ENCODE measurements at places on chromosomes 12 and 14. TPM values are rescaled to one million over a fixed set of nuclear protein-coding genes. Genes with fewer than 3 reads are reported as not detected.

- H3K36me3 ChIP-seq, result no peaks in the 10 kb centered on the region
- no peak for DNase-seq
- H3K27ac ChIP-seq, result no peak overlapping the region
Measured at GRCh38 chr12:39145175-39145999, 240.0 kb upstream of the CPNE8 start.

DNA sequence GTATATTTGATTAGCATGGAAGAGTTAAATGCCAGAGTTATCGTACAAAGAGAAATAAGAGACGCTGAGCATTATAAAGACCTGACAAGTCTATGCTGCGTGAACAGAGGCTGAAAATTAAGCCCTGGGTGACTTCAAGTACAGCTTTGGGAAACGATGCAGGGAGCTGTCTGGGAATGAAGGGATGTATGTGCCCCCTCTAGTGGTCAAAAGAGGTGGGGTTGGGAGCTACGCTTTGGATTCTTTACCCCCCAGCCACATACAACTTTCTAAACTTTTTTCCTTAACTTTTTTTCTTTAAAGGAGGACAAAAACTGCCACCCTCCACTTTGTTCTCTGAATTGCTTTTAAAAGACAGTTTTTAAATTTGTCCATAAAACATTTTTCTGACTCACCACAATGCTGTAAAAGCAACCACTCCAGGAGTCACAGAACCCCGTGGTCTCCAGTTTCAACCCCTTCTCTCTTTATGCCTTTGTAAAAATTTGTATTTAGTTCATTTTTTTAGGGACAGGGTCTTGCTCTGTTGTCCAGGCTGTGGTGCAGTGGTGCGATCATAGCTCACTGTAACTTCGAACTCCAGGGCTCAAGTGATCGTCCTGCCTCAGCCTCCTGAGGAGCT lies 59.4 kb downstream of the ZNF664 start:
- peaks cover 43% of the 10 kb centered on the region for H3K4me1 ChIP-seq
- DNase-seq, result no peak
- H3K4me3 ChIP-seq, result no peak overlapping the region

GRCh38 chr14:44168566-44168965 lies 338.5 kb downstream of the FSCB start:
- no peak overlapping the region for H3K4me3 ChIP-seq
- H3K4me1 ChIP-seq, result no peaks in the 10 kb centered on the region
- no peak for DNase-seq
- H3K36me3 ChIP-seq, result no peaks in the 10 kb centered on the region

DNA sequence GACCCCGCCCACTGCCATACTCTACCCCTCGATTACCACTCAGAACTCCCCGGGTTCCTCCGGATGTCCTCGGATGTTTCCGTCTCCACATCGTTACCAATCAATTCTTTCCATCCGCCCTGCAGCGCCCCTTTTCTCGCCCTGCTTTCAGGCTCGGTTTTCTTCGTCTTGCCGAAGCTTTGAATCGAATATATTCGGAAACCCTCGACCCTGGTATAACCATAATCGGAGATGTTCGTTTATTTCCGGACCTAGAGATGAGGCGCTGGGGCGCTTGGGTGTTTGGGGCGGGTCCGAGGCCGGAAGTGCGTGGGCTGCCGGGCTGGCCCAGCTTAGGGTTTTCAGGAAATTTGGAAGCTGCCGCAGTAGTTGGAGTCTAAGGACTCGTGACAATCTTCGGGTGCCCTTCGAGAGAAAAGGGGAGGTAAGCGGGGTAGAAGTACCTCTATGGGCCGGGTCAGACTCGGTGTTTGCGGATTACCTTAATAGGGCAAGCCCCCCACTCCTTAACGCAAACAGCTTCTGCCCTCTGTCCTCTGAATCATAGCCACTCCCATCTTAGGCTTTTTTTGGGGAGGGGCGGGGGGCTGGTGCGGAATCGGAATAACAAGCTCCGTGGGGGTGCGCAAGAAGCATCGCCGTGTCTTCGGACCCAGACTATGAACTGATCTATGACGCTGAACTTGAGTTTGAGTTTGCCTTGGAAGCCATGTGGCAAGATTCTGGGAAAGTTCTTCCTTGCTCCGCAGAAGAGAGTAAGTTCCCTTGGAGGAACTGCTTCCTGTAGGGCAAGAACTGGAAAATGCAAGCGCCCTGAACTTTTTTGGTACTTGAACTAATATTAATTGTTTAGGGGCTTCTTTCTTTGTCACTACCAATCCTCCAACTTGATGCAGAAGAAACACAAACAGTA lies at the start of gene C14orf119:
Gene C14orf119 (plus strand): TSS at position 310 of the 913 bp plus-strand sequence. CDS start 2,154 bp downstream, outside the sequence.
- H3K27ac ChIP-seq, result no peak within 1 kb of the TSS
- H3K4me3 ChIP-seq, result no peak within 1 kb of the TSS
- no peaks in the 10 kb centered on the region for H3K27me3 ChIP-seq
- DNase-seq, result peak; percentile 99
- H3K36me3 ChIP-seq, result peaks cover 23% of the 10 kb centered on the region

- no peaks in the 10 kb centered on the region for H3K4me1 ChIP-seq
- H3K27ac ChIP-seq, result no peak overlapping the region
- no peak for DNase-seq
- H3K36me3 ChIP-seq, result no peaks in the 10 kb centered on the region
Measured at GRCh38 chr14:33016613-33017012, 77.9 kb downstream of the NPAS3 start.

DNA sequence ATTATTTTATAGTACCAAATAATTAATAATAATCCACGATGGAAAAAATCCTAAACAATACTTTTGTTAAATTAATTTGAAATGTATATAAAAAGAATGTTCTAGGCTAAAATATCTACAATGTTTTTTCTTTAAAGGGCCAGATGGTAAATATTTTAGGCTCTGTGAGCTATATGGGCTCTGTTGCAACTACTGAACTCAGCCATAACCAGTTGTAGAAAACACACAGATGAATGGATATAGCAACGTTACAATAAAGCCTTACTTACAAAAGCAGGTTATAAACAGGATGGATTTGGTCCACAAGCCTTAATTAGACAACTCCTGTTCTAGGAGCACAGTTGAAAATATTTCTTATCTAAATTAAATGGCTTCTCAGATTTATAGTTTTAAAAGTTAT lies 245.2 kb downstream of the KCNC2 start:
- H3K4me1 ChIP-seq, result peaks cover 4% of the 10 kb centered on the region
- no peaks in the 10 kb centered on the region for H3K36me3 ChIP-seq
- no peak for DNase-seq

The LPAR5 gene
- total RNA-seq, result 2.7 TPM

The IL25 gene
- total RNA-seq, result not detected

The TMEM233 gene
- not detected for total RNA-seq

DNA sequence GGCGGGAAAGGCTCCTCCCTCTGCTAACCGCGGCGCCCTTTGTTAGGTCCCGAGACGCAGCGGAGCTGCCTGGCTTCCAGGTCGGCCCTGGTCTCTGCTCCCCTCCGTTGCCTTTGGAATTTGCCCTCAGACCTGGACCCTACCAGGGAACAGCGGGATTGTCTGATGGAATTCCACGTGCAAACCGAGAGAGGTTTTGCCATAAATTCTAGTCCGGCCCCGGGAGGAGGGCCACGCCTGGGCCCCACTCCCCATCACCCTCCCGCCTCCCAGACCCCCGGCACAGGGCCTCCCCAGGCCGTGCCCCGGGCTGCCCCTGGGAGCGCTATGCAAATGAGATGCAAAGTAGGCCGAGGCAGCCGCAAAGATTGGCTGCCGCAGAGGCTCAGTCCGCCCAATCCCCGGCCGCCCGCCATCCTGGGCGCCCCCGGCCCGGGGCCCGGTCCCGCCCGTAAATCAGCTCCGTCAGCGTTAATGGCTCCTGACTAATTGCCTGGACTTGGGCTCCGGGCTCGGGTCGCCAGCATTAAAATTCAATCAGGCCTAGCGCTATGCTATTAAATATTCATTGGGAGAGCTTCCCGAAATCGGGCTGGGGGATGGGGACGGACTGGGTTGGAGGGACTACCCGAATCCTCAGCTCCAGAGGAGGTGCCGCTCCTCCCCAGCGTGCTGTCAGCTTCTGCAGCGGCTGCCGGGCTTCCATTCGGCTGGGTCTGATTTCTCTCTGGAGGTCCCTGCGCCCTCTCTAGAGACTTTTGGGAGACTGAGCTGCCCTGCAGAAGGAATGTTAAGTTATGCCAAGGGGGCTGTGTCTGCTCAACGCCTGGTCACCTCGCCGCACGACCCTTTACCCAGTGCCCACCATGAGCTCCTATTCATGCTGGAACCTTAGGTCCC lies 15.7 kb upstream of the FIGNL2 start:
- H3K4me3 ChIP-seq, result peak overlapping the region; percentile 79
- H3K27ac ChIP-seq, result peak overlapping the region; percentile 62
- peaks cover 38% of the 10 kb centered on the region for H3K4me1 ChIP-seq
- no peaks in the 10 kb centered on the region for H3K36me3 ChIP-seq

GRCh38 chr12:52004042-52004648 lies 2.6 kb upstream of the TAMALIN start:
- peaks cover 33% of the 10 kb centered on the region for H3K4me1 ChIP-seq
- DNase-seq, result no peak
- no peak overlapping the region for H3K4me3 ChIP-seq
- H3K36me3 ChIP-seq, result peaks cover 13% of the 10 kb centered on the region
- H3K27me3 ChIP-seq, result peaks cover 37% of the 10 kb centered on the region
- peak overlapping the region; percentile 21 for H3K27ac ChIP-seq

The TXNDC16 gene
- 6.3 TPM for total RNA-seq

DNA sequence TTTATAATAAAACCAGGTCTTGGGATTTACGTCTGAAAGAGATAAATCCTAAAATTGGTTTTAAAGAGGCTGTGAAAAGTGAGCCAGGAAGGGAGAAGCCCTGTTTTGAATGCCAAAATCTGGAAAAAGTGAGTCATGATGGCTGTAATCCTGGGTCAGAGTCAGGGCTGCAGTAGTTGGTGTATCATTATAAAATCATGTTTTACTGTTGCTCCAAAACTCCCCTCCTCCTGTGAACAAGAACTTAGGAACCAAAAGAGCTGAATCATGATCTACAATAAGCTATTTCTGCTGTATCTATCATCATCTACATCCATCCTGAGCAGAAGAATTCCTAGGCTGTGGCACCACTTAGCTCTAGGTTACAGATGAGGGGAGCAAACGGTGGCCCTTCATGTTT lies 79.3 kb downstream of the LMO3 start:
- H3K27ac ChIP-seq, result no peak overlapping the region
- no peak overlapping the region for H3K4me3 ChIP-seq
- no peak for DNase-seq

The PLEKHH1 gene
- 40.0 TPM for total RNA-seq

GRCh38 chr14:102505775-102506625 lies 3.6 kb downstream of the ANKRD9 start:
- H3K4me3 ChIP-seq, result no peak overlapping the region
- DNase-seq, result no peak
- no peaks in the 10 kb centered on the region for H3K27me3 ChIP-seq
- H3K4me1 ChIP-seq, result peaks cover 15% of the 10 kb centered on the region
- H3K36me3 ChIP-seq, result peaks cover 4% of the 10 kb centered on the region

GRCh38 chr12:76470028-76470939 lies 89.3 kb downstream of the OSBPL8 start:
- H3K36me3 ChIP-seq, result peaks cover 7% of the 10 kb centered on the region
- DNase-seq, result no peak
- H3K4me1 ChIP-seq, result peaks cover 3% of the 10 kb centered on the region
- H3K27ac ChIP-seq, result no peak overlapping the region
- H3K27me3 ChIP-seq, result no peaks in the 10 kb centered on the region
- no peak overlapping the region for H3K4me3 ChIP-seq

DNA sequence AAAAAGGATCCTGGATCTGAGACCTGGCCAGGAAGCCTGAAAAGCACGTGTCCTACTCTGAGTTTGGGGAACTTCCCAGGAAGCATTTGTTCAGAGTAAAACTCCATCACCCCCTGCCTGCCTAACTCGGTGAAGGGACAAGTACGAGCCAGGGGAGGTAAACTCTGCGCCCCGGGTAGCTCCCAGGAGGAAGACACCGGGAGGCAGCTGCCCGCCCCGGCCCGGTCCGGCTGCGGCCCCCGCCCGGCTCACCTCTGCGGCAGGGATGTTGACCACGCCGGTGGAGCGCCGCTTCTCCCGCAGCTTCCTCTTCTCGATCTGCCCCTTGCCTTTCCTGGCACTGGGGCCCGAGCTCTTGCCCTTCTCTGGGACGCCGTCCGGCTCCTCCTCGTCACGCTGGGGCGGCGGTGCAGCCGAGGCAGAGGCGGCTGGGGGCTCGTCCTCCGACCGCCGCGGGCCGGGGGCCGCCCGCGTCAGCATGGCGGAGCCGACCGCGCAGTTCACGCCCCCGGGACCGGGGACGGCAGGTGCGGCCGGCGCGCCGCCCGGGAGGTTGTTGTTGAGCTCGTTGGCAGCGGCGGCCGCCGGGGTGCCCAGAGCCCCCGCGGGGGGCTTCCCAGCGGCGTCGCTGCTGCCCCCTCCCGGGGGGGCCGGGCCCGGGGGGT lies 1.2 kb downstream of the PAWR start:
- peaks cover 12% of the 10 kb centered on the region for H3K27me3 ChIP-seq
- peak overlapping the region; percentile 92 for H3K27ac ChIP-seq
- peaks cover 17% of the 10 kb centered on the region for H3K4me1 ChIP-seq
- peak; percentile 72 for DNase-seq
- H3K4me3 ChIP-seq, result peak overlapping the region; percentile 92

Measured in type B pancreatic cell (in vitro differentiated cells).